ENCODE measurements at places on chromosomes 12 and 14. TPM values are rescaled to one million over a fixed set of nuclear protein-coding genes. Genes with fewer than 3 reads are reported as not detected.

- DNase-seq, result no peak
Measured at GRCh38 chr12:123200414-123200813, 32.5 kb downstream of the MPHOSPH9 start.

The CLEC1B gene
- total RNA-seq, result not detected

DNA sequence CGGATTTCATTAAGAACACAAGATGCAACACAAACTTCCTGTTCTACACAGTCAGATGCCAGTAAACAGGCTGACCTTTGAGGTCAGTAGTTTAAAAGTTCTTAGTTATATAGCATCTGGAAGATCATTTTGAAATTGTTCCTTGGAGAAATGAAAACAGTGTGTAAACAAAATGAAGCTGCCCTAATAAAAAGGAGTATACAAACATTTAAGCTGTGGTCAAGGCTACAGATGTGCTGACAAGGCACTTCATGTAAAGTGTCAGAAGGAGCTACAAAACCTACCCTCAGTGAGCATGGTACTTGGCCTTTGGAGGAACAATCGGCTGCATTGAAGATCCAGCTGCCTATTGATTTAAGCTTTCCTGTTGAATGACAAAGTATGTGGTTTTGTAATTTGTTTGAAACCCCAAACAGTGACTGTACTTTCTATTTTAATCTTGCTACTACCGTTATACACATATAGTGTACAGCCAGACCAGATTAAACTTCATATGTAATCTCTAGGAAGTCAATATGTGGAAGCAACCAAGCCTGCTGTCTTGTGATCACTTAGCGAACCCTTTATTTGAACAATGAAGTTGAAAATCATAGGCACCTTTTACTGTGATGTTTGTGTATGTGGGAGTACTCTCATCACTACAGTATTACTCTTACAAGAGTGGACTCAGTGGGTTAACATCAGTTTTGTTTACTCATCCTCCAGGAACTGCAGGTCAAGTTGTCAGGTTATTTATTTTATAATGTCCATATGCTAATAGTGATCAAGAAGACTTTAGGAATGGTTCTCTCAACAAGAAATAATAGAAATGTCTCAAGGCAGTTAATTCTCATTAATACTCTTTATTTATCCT is 13.5 kb downstream of the PTGER2 start:
- no peak for DNase-seq

- no peak for DNase-seq
Measured at GRCh38 chr12:84601483-84601882, 311.1 kb downstream of the SLC6A15 start.

- DNase-seq, result no peak
Measured at GRCh38 chr12:5548152-5548943, 116.4 kb downstream of the NTF3 start.

DNA sequence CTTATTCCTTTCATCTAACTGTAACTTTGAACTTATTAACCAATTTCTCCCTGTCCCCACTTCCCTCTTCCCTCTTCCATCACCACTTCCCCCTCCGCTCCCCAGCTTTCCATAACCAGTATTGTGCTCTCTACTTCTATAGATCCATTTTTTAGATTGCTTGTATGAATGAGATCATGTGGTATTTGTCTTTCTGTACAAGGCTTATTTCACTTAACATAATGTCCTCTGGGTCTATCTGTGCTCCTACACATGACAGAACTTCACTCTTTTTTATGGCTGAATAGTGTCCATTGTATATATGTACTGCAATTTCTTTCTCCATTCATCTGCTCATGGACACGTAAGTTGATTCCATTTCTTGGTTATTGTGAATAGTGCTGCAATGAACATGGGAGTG is 14.4 kb downstream of the ERP27 start:
- no peak for DNase-seq

The ZDHHC22 gene
- total RNA-seq, result 55.2 TPM

The SIX4 gene
- 38.9 TPM for total RNA-seq

The MYH6 gene
- total RNA-seq, result not detected

GRCh38 chr14:28059254-28059653 is 707.3 kb upstream of the FOXG1 start:
- no peak for DNase-seq

- no peak for DNase-seq
Measured at GRCh38 chr14:74669256-74669655, 43.6 kb downstream of the AREL1 start.

GRCh38 chr12:88223519-88223918 is 81.4 kb downstream of the TMTC3 start:
- no peak for DNase-seq

DNA sequence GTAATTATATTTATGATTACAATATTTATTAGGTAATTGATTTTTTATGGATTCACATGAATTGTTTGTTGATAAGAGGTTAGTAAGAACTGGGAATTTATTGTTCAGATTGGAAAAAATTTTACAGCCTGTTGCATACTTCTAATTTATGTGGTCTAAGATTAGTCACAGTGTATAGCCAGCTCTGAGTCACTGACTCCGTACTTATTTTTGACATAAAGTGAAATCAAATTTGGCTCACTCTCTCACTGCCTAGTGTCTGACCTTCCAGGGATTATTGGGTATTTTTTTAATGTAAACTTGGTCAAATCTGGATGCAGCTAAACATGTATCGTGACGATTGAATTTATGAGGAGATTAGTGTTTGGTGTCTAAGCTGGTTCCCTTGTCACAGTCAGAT is 109.3 kb downstream of the PTPRQ start:
- no peak for DNase-seq

- DNase-seq, result no peak
Measured at GRCh38 chr14:58278177-58278576, 20.2 kb upstream of the ARID4A start.

DNA sequence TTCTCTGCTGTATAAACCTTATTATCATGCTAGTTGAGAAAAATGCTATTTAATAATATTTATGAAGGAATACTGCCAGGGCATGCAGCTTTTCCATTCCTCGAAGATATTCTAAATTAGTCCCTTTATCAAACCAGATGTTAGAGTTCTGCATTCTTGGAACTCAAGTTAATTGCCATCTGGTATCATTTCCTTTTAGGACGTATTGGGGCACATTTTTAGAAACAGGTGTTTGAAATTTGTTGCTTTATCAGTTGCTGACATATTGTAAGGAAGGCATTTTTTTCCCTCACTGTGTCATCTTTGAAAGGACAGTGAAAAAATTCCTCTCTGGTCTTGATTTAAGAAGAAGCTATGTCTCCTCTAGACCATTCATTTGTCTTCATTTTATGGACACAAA is 471.2 kb upstream of the PRICKLE1 start:
- no peak for DNase-seq

The KIF26A gene
- 42.3 TPM for total RNA-seq

The TAS2R46 gene
- total RNA-seq, result 0.48 TPM

DNA sequence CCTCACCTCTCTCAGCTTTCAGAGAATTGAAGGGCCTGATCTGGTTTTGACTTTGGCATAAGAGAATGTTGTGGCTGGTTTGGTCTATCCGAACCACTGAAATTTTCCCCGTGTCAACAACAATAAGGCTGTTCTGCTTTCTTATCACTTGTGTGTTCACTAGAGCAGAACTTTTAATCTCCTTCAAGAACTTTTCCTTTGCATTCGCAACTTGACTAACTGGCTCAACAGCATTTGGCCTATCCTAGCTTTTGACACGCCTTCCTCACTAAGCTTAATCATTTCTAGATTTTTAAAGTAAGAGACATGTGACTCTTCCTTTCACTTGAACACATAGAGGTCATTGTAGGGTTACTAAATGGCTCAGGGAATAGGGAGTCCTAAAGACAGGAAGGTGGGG is 25.9 kb upstream of the EDDM3A start:
- DNase-seq, result no peak

- DNase-seq, result peak; percentile 38
Measured at GRCh38 chr12:116880817-116881324, 370 bp downstream of the HRK start.

The KRT72 gene
- total RNA-seq, result not detected

The GSG1 gene
- total RNA-seq, result 1.3 TPM

The APOLD1 gene
- total RNA-seq, result 0.71 TPM

The POTEM gene
- not detected for total RNA-seq

The RHEBL1 gene
- 7.0 TPM for total RNA-seq

The TGM1 gene
- 2.2 TPM for total RNA-seq

The R3HDM2 gene
- 23.7 TPM for total RNA-seq

The CLEC9A gene
- not detected for total RNA-seq

GRCh38 chr12:122729583-122730214 is 945 bp downstream of the HCAR1 start:
- DNase-seq, result no peak

The TSPAN11 gene
- total RNA-seq, result 3.9 TPM

The PLEKHG7 gene
- total RNA-seq, result not detected

The KRT2 gene
- not detected for total RNA-seq

- no peak for DNase-seq
Measured at GRCh38 chr12:30269496-30269895, 426.2 kb downstream of the IPO8 start.

DNA sequence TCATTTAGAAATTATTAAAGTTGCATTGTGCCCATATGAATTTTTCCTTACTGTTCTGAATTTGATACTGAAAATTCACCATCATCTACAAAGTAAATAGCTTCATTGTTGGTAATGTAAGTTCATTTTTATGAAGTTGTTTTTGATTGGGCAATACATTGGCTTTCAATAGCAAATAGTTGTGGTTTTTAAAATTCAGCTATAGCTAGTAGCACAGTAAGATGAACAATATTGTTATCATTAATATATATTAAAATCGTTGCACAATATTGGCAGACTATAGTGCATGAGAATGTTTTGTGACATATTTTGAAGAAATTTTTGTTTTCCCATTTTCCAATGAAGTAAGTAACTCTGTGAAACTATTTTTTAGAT is 575.0 kb downstream of the PRKD1 start:
- DNase-seq, result no peak

DNA sequence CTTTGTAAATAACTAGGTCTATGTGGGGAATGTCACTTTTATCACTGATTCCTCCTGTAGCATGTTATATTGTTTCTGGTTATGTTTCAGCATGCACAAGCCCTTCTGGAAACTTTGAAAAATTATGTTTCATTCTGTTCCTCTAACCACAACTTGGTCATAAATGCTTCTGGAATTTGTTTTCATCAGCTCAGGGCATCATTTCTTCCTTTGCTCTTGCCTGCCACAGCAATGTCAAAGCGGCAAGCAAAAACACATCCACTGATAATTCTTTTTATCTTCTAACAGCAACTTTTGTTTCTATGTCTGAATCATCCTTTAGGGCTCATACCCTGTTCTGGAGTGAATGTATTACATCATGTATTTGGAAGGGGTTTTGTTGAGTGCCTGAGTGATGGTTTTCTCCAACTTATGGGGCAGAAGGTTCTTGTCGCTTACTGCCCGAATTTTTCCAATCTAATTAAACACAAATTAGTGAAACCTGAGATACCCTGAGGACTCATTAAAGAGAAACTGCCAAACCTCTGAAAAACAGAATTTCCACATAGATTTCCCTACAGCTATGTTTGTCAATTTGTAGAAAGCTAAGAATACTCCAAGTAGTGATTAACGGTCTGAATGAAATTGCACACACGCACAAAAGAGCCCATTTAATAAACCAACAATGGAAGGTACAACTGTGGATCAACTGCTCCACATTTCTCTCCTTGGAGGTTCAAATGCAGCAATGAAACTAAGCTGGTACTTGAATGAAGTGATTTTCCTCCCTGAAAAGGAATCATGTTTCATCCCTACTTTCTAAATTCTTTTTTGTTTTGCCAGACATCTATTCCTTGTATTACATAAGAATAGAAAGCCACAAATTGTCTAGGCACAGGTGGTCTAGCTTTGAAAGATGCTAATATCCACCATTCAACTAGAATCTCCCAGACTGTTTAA is 173.5 kb upstream of the KRR1 start:
- no peak for DNase-seq

The HOXC10 gene
- total RNA-seq, result not detected

The IGF1 gene
- not detected for total RNA-seq

GRCh38 chr14:69868363-69868963 is 10.8 kb upstream of the SMOC1 start:
- no peak for DNase-seq

GRCh38 chr12:112368856-112369255 is 13.4 kb downstream of the HECTD4 start:
- no peak for DNase-seq

DNA sequence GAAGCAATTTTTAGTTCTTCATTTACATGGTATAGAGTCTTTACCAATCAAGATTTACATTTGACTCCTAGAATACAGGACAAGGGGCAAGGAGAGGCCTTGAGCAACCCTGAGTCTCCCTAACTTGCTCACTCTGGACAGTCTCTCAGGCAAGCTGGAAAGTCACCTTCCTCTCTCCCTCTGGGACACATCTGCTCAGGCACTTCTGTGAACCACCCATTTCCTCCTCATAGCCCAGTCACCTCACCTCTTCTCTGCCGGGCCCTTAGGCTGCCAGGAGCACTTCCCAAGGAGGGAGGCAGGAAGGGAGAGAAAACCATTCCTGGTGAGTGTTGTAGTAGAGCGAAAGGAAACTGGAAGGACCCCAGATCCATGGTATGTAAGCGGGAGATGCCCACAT is 202.8 kb downstream of the TTC7B start:
- DNase-seq, result no peak

- DNase-seq, result no peak
Measured at GRCh38 chr14:61545726-61546455, 149.4 kb upstream of the HIF1A start.

The PLEKHD1 gene
- 0.48 TPM for total RNA-seq

GRCh38 chr14:91313154-91313850 is 68.8 kb upstream of the GPR68 start:
- no peak for DNase-seq

The LHX5 gene
- total RNA-seq, result 0.47 TPM

DNA sequence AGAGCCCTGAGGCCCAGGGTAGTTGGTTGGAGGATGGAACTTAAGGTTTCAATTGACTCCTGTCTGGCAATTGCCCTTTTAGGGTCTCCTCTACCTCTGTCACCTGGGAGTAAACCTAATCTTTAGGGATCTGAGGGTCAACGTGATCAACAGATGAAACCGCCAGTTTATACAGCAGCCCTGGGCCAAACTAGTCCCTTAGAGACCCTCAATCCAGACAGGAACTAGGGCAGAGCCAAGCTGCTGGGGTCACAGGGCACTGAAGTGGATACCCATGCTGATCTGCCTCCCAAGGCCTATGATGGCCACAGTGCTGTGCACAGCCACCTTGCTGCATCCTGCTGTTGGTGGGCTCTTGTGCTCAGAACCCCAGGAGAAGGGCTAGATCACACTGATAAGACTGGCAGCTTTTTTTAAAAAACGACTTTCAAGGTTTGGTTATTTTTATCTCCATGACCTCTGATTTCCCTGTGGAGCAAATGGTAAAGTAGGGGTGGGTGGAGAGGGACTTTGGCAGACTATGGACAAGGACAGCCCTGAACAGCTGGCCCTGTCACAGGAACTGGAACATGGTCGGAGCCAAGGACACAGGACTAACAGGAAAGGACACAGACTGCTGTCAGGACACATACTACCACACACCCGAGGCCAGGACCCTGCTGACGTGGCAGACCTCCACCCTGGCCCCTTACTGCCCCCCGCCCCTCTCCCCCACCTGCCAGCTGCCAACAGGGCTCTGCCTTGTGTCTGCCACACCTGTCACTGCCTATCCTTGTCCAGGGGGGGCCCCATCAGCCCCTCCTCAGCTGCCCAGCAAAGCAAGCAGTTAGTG is 474 bp downstream of the FITM1 start:
- DNase-seq, result no peak

The RNASE4 gene
- 0.38 TPM for total RNA-seq

GRCh38 chr12:113049976-113050742 is 6.4 kb upstream of the DTX1 start:
- peak; percentile 72 for DNase-seq

The GALNT9 gene
- 2.0 TPM for total RNA-seq

The KLHDC1 gene
- not detected for total RNA-seq

- peak; percentile 57 for DNase-seq
Measured at GRCh38 chr12:114562654-114563053, 121.3 kb downstream of the TBX3 start.

GRCh38 chr12:114936148-114937079 is 252.4 kb upstream of the TBX3 start:
- DNase-seq, result no peak
